ENCODE measurements at places on chromosomes 1 and 21. TPM values are rescaled to one million over a fixed set of nuclear protein-coding genes. Genes with fewer than 3 reads are reported as not detected.

DNA sequence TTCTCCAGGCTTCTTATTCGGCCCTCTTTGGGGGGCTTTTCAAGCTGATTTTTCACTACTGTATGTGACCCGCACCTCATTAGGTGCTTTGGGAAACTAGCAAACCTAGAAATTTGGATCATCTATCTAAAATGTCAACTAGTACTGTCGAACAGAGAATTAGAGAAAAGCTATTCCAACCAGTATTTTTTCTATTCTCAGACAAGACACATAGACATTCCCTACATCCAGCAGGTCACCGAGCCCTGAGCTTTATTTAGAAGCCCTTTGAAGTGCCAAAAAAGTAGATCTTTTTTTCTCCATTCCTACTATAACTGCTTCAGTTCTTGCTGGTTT lies 310 bp upstream of the SSR2 start:
- DNase-seq, result no peak

- peak; percentile 95 for DNase-seq
These were observed 61.1 kb downstream of the SDC3 start for GRCh38 chr1:30847358-30847972.

DNA sequence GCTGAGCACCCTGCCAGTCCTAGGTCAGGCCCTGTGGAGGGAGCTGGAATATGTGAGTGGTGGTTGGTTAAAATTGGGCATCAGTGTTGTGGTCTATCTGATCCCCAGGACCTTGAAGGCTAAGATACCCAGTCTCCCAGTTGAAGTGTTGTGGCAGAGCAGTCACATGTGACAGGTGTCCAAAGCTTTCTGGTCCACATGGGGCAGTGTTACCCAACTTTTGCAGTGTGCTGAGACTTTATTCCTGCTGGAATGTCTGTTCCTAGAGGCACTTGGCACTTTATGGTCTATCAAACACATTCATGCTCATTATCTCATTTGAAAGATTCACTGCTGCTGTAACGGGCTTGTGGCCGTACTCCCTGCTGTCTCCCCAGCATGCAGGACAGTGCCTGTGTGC lies 21.0 kb upstream of the LORICRIN start:
- DNase-seq, result no peak

GRCh38 chr21:38988509-38989378 lies 183.0 kb downstream of the ETS2 start:
- DNase-seq, result no peak

DNA sequence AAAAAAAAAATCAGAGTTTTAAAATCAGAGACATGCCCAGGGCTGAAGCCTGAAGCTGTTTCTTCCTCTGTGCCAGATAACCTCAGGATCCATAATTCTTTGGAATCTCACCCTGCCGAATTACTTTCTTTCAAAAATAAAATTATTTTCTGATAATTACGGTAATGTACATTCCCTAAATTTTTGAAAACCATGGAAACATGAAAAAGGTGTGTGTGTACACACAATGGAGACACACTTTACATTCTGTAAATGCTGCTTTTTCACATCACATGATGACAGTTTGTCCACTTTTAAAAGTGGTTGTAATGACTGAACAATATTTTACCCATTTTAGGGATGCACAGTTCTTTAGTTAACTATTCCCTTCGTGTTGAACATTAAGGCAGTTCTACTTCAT lies 21.5 kb downstream of the CRCT1 start:
- no peak for DNase-seq

DNA sequence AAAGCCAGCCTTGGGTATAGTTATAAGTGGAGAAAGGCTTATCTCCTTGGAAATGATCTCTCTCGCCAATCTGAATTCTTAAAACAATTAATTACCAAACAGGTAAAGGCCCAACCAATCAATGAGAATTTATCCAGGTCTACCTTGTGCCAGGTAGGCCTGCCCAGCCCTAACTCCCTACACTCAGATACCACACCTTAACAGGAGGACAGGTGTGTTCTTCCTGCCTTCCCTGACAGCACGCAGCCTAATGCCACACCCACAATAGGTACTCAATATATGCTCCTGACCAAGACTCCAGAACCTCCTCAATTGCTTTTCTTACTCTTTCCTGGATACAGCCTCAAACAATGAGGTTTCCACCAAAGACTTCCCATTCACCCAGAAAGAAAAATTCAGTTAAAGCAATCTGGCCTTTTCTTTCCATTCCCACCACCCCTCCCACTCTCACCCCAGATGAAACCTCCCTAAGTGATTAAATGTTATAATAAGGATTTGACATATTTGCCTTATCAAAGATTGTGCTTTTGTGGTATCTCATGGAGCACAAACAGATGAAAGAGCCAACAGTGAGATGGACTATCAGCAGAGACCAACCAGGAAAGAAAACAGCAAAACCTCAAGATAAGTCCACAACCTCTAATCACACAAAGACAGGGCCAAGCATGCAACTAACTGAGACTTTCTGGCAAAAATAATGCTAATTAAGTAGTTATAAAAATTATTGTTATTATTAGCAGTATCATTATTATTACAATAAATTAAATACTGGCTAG lies 25.6 kb downstream of the TRABD2B start:
- DNase-seq, result no peak

- DNase-seq, result no peak
These were observed 37.3 kb upstream of the SLC19A1 start for GRCh38 chr21:45579383-45580180.

GRCh38 chr1:21233490-21233889 lies 56.8 kb downstream of the ECE1 start:
- DNase-seq, result no peak

- no peak for DNase-seq
These were observed 20.5 kb downstream of the IQGAP3 start for GRCh38 chr1:156551869-156552268.

- no peak for DNase-seq
These were observed 23.3 kb downstream of the CYP2J2 start for GRCh38 chr1:59903141-59903754.

GRCh38 chr1:204356997-204357396 lies 2.7 kb downstream of the PLEKHA6 start:
- DNase-seq, result no peak

- no peak for DNase-seq
These were observed 86.8 kb upstream of the BCAR3 start for GRCh38 chr1:93768380-93768863.

DNA sequence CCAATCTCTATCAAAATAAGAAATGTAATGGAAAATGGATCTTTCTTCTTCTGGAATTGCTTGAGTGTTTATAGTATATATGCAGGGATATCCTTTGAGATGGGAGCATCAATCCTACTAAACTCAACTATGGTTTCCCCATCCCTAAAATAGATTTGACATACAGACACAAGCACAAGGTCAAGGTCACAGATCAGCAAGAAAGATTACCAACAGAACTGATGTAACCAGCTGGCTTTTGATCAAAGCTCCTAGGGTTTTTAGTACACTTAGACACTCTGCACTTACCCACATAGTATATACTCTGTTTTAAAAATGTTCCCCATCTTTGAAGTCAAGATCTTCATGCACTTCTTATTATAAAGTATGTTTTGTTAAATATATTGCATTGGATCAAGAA lies 85.5 kb downstream of the NRIP1 start:
- DNase-seq, result no peak

GRCh38 chr1:38724160-38725131 lies 135.1 kb downstream of the RRAGC start:
- DNase-seq, result no peak

- no peak for DNase-seq
These were observed 127.0 kb downstream of the MRPS6 start for GRCh38 chr21:34200288-34200905.

ILDR2 gene
- not detected for total RNA-seq

CD1E gene
- total RNA-seq, result 0.64 TPM

INKA2 gene
- total RNA-seq, result 4.6 TPM

TYW3 gene
- total RNA-seq, result 17.9 TPM

All from breast epithelium (tissue), 4 donors.